ENCODE measurements at places on chromosomes 5 and 9.

GRCh38 chr5:107808671-107809137 is 138.0 kb upstream of the EFNA5 start:
- no peak for DNase-seq

GRCh38 chr5:98041661-98042060 is 731.8 kb upstream of the RGMB start:
- no peak for DNase-seq

GRCh38 chr5:111731638-111732037 is 25.4 kb downstream of the NREP start:
- DNase-seq: no peak

GRCh38 chr5:163649514-163649913 is 144.1 kb downstream of the MAT2B start:
- no peak for DNase-seq

DNA sequence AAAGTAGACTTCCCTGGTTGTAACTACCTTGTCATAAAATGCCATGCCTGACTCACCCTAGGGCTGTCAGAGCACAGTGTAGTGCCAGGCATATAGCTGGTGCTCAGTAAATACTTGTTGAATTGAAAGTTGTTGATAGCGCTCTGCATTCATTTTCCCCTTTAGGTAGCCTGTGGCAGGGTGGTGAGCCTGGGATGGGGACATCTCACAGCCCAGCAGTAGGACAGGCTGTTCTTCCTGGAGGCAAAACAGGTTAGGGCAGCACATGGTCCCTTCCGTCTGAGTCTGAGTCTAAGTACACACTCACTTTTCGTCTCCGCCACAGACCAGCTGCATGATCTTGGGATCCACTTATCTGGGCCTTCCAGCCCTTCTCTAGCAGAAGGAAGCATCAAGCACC is 401.9 kb downstream of the ZSWIM6 start:
- DNase-seq: no peak

GRCh38 chr9:96302021-96302420 is at the start of gene HSD17B3:
Gene HSD17B3 (minus strand): TSS chr9:96302176. CDS start chr9:96302104, 72 bp downstream.
- DNase-seq: no peak

GRCh38 chr5:98321361-98321760 is 452.1 kb upstream of the RGMB start:
- DNase-seq: no peak

DNA sequence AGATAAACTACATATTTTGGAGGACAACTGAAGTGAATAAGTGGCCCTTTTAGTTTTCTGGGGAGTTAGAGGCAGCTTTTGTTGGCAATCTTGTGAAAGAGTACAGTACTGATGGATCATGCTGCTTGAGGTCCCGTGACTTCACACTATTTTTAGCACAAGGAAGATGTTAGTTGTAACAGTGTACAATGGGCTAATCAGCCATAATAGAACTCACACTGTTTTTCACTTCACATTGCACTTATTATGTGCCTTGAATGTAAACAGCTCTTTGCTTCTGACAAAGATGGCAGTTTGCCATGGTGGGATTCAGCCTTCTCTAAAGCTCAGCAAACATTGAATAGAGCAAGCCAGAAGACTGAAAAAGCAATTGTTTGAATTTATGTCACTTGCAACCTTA is 176.7 kb upstream of the ZNF608 start:
- no peak for DNase-seq

GRCh38 chr9:88052321-88052965 is 78.1 kb upstream of the CDK20 start:
- DNase-seq: no peak

GRCh38 chr9:89352874-89353649 is 34.8 kb downstream of the SECISBP2 start:
- no peak for DNase-seq

GRCh38 chr5:150570333-150570732 is 62.4 kb downstream of the NDST1 start:
- DNase-seq: no peak

DNA sequence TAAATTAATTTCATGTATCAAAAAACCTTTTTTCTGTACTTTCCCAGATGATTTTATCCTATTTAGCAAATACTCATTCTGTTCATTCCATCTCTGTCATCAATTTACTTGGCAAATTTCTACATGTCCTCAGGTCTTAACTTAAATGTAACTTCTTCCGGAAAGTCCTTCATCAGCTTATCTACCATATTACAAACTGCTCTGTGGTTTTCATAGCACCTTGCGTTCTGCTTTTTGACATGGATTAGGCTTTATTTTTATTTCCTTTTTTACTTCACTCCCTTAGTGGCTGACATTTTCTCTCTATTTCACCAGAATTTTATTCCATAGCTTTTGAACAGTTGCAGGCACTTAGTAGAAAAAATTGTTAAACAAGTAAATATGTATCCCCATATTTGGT is 1040.8 kb downstream of the TAF11L14 start:
- no peak for DNase-seq

- no peak for DNase-seq
Measured at GRCh38 chr9:80866576-80867227, 822.6 kb downstream of the TLE1 start.

- no peak for DNase-seq
Measured at GRCh38 chr9:111839387-111839786, 44.6 kb upstream of the SHOC1 start.

DNA sequence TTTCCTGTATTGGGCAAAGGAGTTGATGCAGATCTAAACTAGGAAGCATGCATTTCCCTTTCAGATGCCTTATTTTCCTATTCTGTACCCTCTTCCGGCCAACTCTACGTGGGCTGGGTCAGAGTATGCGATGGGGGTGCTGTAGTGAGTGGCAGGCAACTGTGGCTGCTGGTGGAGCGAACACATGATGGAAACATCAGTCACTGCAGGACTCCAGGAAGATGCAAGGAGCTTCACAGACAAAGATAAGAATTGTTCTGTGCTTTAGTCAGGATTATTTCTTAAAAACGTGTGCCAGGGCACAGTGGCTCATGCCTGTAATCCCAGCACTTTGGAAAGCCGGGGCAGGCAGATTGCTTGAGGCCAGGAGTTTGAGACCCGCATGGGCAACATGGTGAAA is 75.1 kb downstream of the PSAT1 start:
- DNase-seq: no peak

- DNase-seq: no peak
Measured at GRCh38 chr5:133510634-133511262, 101.6 kb downstream of the FSTL4 start.

DNA sequence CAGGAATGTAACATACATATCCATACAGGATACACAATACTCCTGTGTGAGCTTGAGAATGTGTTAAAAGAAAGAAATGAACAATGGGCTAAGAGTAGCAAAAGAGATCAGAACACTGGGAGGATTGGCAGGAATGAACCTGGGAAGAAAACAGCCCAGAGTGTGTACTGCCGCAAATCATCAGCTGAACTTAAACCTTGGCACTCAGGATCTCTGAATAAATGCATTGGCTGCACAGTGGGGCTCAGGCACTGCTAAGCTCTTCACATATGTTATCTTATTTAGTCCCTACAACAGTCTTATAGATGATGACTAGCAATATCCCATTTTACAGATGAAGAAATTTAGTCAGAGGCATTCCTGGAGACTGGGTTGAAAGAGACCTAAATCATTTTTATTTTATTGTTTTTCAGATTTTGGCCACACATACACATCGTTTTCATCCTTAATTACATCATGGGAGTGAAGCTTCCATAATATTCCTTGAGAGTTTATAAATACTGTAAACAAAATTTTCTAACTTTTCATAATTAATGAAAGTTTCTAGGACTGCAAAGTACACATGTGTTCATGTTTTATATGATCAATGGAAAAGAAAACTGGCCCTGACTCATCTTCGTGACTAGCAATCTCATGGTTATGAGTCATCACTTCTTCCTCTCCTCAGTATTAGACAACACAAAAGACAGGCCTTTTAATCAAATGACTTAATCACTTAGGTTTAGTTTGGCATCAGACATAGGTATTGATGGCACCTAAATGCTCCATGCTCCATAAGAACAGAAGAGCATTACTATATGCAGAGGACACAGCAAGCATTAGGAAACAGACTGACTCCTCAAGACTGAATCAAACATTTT is 59.2 kb downstream of the CDH18 start:
- DNase-seq: no peak

DNA sequence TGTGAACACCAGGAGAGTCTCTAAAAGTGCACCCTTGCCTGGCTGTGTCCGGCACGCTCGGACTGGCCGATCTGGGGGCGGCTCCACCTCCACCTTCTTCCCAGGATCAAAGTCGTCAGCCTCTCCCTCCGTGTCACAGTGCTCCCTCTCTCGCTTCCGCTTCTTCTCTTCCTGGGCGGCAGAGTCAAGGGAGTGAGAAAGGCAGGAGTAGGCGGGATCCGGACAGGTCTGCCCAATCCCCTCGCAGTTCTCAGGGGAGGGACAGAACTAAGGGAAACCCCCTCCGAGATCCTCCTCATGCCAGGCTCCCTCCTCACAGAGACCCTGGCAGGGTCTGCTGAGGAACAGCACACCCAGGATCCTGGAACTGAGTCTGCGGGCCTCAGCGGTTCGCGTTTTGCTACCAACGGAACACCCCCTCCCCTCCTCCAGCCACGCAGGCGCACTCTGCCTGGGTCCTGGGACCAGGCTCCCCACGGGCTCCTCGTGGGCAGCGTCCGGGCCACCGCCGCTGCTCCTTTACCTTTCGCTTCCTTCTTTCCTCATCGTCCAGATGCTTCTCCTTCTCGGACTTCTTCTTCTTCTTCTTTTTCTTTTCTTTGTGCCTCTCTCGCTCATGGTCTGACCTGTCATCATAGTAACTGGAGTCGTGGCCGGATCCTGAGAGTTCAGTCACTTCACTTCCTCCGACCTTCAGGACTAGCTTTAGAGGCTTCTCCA is 1.3 kb downstream of the BRD9 start:
- DNase-seq: no peak

GRCh38 chr5:88214655-88215054 is 54.0 kb downstream of the TMEM161B start:
- no peak for DNase-seq

- DNase-seq: no peak
Measured at GRCh38 chr5:172451771-172452197, 2.5 kb downstream of the SH3PXD2B start.

- no peak for DNase-seq
Measured at GRCh38 chr5:73204332-73204731, 31.3 kb downstream of the TMEM174 start.

DNA sequence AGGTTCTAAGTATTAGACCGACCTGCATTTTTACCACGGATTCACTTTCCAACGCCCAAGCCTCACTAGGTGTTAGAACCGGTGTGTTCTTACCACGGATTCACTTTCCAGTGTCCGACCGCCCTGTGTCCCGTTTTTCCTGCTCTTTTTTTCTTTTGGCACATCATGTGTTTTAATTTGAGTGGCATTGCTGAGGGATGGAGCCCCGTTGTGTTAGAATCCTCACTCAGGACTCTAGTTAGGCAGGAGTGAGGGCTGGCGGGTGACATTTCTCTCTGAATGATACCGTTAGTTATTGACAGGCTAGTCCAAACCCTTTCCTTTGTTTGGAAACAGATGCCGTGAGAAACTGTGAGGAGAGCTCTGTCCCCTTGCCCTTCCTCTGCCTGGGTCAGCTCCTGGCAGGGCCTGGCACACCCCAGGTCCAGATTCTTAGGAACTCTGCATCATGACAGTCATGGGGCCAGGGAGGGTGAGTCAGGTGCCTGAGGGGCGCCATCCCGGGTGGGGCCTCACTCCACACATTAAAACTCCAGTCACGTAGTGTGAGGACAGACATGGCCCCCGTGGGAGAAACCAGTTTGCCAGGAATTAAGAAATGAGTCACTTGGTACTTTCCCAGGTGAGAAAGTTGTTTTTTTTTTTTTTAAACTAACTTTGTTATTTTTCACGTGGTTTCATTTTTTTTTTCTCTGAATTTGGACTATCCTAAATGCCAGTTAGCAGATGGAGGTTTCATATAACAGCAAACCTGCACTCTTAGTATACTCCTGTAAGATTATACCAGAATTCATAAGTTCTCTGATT is 15.8 kb downstream of the EXOC3 start:
- no peak for DNase-seq

DNA sequence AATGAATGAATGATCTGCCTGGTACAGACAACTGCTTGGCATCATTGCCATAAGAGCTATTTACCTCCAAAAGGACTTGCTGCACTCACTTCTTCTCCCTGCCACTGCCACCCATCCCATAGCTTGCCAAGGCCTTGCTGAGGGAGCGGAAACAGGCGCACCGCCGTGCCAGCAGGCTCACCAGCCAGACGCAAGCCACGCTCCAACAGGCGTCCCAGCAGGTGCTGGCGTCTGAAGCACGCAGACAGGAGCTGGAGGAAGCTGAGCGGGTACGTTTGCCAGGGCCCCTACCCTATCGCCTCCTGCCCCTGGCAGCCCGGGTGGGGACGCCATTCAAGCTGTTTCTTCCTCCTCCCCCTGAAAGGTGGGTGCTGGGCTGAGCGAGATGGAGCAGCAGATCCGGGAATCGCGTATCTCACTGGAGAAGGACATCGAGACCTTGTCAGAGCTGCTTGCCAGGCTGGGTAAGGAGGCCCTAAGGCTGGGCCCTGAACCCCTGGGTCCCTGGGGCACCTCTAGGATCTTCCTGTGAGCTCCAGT is 8.9 kb upstream of the AIF1L start:
- DNase-seq: no peak

DNA sequence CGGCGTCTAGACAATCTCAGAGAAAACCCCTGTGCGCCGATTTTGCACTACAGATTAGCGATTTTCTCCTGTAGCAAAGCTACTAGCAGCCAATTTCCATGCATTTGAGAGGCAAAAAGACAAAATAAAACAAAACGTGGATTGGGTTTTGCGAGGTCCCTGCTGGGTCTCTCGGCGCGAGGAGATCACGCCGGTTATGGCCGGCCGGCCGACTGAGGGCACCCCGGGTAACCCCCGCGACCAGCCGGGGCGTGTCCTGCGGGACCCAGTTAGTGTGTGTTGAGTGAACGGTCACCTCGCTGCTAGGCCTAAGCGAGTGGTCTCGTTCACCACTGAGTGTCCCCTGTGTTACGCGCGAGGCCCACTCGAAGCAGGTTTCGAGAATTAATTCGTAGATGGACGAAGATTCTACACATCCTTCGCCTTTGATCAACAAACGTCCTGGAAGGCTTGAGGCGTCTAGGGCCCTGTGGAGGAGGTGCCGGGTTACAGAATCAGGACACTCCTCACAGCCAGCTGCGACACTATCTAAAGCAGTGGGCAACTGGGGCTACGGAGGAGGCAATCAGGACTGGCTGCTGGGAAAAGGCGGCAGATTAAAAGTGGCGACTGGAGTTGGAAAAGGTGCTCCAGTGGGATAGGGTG is 764 bp upstream of the VDAC1 start:
- DNase-seq: no peak

DNA sequence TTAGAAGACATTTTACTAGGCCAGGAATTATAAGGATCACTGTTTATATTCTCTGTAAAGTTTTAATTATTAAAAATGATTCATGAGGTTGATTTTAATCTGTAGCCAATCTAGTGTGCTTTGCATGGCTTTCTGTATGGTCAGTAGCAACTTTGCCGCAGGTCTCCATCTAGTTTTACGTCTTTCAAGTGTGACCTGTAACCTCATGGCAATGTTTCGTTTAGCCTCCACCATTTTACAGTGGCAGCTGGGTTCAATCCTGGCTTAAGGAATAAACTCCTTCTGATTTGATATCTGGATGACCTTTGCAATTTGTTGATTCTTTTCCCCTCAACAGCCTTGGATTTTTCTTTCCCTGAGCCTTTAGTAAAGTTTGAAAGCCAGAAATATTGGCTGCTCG is 434.5 kb upstream of the CDH9 start:
- no peak for DNase-seq

GRCh38 chr5:126354012-126354857 is 69.0 kb upstream of the GRAMD2B start:
- no peak for DNase-seq
